ENCODE measurements at places on chromosomes 5 and 9. TPM values are rescaled to one million over a fixed set of nuclear protein-coding genes. Genes with fewer than 3 reads are reported as not detected.

SPATA31D3 gene
- total RNA-seq, result not detected

- peaks cover 5% of the 10 kb centered on the region for H3K36me3 ChIP-seq
- H3K4me1 ChIP-seq, result no peaks in the 10 kb centered on the region
- H3K27ac ChIP-seq, result no peak overlapping the region
- no peak overlapping the region for H3K4me3 ChIP-seq
- DNase-seq, result no peak
- H3K27me3 ChIP-seq, result no peaks in the 10 kb centered on the region
Observed at GRCh38 chr9:99967457-99967856, 61.0 kb downstream of the STX17 start.

GRCh38 chr5:24747327-24747726 is 102.5 kb upstream of the CDH10 start:
- no peaks in the 10 kb centered on the region for H3K27me3 ChIP-seq
- DNase-seq, result no peak

GRCh38 chr5:36026706-36027465 is 35.7 kb upstream of the UGT3A1 start:
- H3K4me3 ChIP-seq, result no peak overlapping the region
- no peaks in the 10 kb centered on the region for H3K27me3 ChIP-seq
- no peak for DNase-seq
- no peaks in the 10 kb centered on the region for H3K36me3 ChIP-seq

GRCh38 chr5:547086-547924 is 23.1 kb upstream of the SLC9A3 start:
- H3K27me3 ChIP-seq, result no peaks in the 10 kb centered on the region
- no peak overlapping the region for H3K4me3 ChIP-seq
- H3K4me1 ChIP-seq, result no peaks in the 10 kb centered on the region
- DNase-seq, result peak; percentile 30
- H3K36me3 ChIP-seq, result no peaks in the 10 kb centered on the region

PCDHB8 gene
- total RNA-seq, result 4.1 TPM

ENG gene
- total RNA-seq, result 339 TPM

F12 gene
- total RNA-seq, result 0.23 TPM

WNT8A gene
- total RNA-seq, result not detected

- H3K4me3 ChIP-seq, result no peak overlapping the region
- no peak for DNase-seq
- no peaks in the 10 kb centered on the region for H3K27me3 ChIP-seq
- no peak overlapping the region for H3K27ac ChIP-seq
- no peaks in the 10 kb centered on the region for H3K36me3 ChIP-seq
Observed at GRCh38 chr9:91056486-91056885, 254.9 kb downstream of the SYK start.

FOXD4L5 gene
- total RNA-seq, result 0.45 TPM

GRCh38 chr9:71609448-71609830 is 158.9 kb downstream of the CEMIP2 start:
- no peaks in the 10 kb centered on the region for H3K27me3 ChIP-seq
- H3K36me3 ChIP-seq, result no peaks in the 10 kb centered on the region
- no peak overlapping the region for H3K4me3 ChIP-seq
- no peaks in the 10 kb centered on the region for H3K4me1 ChIP-seq

DNA sequence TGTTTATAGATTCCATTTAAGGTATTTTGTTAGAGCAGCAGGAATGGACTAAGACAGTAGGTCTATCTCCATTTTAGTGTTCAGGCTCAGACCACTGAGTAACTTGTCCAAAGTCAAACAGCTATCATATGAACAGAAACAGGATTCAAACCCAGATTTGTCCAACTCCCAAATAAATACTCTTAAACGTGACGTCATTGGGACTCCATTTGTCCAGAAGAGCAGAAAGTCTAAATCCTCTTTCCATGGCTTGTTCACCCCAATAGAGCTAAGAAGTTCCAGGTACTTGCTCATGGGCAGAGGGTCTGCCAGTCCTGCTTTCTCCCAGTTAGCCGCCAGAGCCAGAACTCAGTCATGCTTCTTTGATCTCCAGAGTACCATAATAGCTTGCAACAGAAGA is 16.3 kb upstream of the VLDLR start:
- H3K4me1 ChIP-seq, result no peaks in the 10 kb centered on the region
- no peaks in the 10 kb centered on the region for H3K27me3 ChIP-seq
- H3K36me3 ChIP-seq, result no peaks in the 10 kb centered on the region
- DNase-seq, result no peak
- no peak overlapping the region for H3K27ac ChIP-seq

DNA sequence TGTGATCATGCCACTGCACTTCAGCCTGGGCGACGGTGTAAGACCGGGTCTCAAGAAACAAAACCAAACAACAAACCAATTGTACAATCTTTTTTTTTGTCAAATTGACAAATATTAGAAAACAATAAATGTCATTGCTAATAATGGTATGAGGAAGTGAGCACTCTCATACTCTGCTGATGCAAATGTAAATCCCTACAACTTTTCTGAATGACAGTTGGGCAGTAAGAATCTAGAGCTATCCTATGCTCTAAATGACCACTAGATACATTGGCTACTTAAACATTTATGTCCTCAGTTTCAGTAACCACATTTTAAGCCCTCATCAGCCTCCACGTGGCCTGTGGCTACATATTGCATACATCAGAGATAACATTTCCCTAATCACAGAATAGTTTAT is 256.2 kb downstream of the FER start:
- H3K4me1 ChIP-seq, result no peaks in the 10 kb centered on the region
- no peaks in the 10 kb centered on the region for H3K27me3 ChIP-seq
- no peak overlapping the region for H3K27ac ChIP-seq
- DNase-seq, result no peak
- H3K4me3 ChIP-seq, result no peak overlapping the region
- H3K36me3 ChIP-seq, result no peaks in the 10 kb centered on the region

- H3K36me3 ChIP-seq, result no peaks in the 10 kb centered on the region
- H3K27ac ChIP-seq, result no peak overlapping the region
- H3K4me3 ChIP-seq, result no peak overlapping the region
- no peak for DNase-seq
- no peaks in the 10 kb centered on the region for H3K27me3 ChIP-seq
Observed at GRCh38 chr5:7991125-7991821, 122.3 kb downstream of the MTRR start.

- no peaks in the 10 kb centered on the region for H3K27me3 ChIP-seq
- no peak overlapping the region for H3K4me3 ChIP-seq
- no peak overlapping the region for H3K27ac ChIP-seq
- H3K4me1 ChIP-seq, result no peaks in the 10 kb centered on the region
- H3K36me3 ChIP-seq, result no peaks in the 10 kb centered on the region
Observed at GRCh38 chr9:115847216-115847615, 306.4 kb upstream of the PAPPA start.

DNA sequence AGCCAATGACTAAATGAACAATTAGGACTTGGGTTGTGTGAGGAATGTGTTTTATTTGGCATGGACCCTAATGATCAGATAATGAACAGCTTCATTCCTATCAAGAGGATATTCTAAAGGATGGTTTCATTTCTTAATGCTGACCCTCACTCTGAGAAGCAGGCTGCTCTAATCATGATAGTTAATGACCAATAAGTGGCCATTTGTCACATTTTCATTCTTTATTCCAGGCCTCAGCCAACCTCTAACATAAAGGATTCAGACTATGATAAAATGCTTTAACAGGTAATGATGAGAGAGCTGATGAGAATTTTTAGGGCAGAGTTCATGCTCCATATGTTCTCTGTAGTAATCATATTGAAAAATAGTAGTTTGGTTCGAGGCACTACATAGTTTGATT is 301.5 kb upstream of the ARRDC3 start:
- no peaks in the 10 kb centered on the region for H3K27me3 ChIP-seq
- no peak for DNase-seq
- no peak overlapping the region for H3K4me3 ChIP-seq
- no peaks in the 10 kb centered on the region for H3K4me1 ChIP-seq
- no peaks in the 10 kb centered on the region for H3K36me3 ChIP-seq
- H3K27ac ChIP-seq, result no peak overlapping the region

DNA sequence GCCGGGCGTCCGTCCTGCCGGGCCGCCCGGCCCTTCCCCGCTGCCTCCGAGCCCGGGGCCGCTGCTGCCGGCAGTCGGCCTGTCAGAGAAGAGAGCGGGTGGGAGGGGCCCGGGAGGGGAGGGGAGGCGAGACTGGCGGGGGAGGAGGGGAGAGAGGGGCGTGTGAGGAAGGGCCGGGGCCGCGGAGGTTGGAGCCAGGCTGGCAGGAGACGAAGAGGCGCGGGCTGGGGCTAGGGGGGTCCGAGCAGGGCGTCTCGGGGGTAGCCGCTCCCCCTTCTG is 570 bp downstream of the CREBRF start:
- H3K27me3 ChIP-seq, result no peaks in the 10 kb centered on the region
- H3K4me3 ChIP-seq, result peak overlapping the region; percentile 98

PTGES gene
- total RNA-seq, result 3.5 TPM

- no peak overlapping the region for H3K27ac ChIP-seq
- no peaks in the 10 kb centered on the region for H3K27me3 ChIP-seq
- H3K4me3 ChIP-seq, result no peak overlapping the region
Observed at GRCh38 chr5:57491369-57491965, 8.9 kb upstream of the ACTBL2 start.

DNA sequence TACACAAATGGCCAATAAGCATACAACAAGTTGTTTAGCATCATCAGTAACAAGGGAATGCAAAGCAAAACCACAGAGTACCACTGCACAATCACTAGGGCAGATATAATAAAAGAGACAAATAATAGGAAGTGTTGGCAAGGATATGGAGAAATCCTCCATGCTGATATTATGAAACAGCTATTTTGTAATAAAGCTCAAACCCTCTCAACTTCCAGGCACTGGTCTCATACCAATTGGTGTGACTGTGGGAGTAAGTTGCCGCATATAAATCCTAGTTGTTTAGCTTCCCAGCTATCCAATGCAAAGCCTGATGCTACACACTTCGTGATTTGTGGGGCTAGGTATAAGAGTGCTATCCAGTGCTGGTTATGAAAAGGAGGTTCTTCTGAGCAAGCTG is 88.6 kb downstream of the SMIM23 start:
- no peak for DNase-seq
- H3K4me3 ChIP-seq, result no peak overlapping the region
- no peaks in the 10 kb centered on the region for H3K4me1 ChIP-seq
- no peak overlapping the region for H3K27ac ChIP-seq
- no peaks in the 10 kb centered on the region for H3K27me3 ChIP-seq

RFK gene
- 19.0 TPM for total RNA-seq

GRCh38 chr5:83265318-83265717 is 188.0 kb downstream of the XRCC4 start:
- DNase-seq, result no peak
- no peak overlapping the region for H3K4me3 ChIP-seq
- H3K4me1 ChIP-seq, result no peaks in the 10 kb centered on the region
- no peaks in the 10 kb centered on the region for H3K36me3 ChIP-seq
- H3K27me3 ChIP-seq, result no peaks in the 10 kb centered on the region
- H3K27ac ChIP-seq, result no peak overlapping the region

GRCh38 chr5:14895301-14895700 is 23.7 kb upstream of the ANKH start:
- H3K4me1 ChIP-seq, result no peaks in the 10 kb centered on the region
- H3K36me3 ChIP-seq, result no peaks in the 10 kb centered on the region
- H3K27ac ChIP-seq, result no peak overlapping the region

- H3K4me3 ChIP-seq, result no peak overlapping the region
- no peaks in the 10 kb centered on the region for H3K4me1 ChIP-seq
- no peak for DNase-seq
- H3K27ac ChIP-seq, result no peak overlapping the region
- no peaks in the 10 kb centered on the region for H3K36me3 ChIP-seq
Observed at GRCh38 chr5:2912741-2913140, 161.3 kb upstream of the IRX2 start.

GRCh38 chr9:83986765-83987401 is 6.3 kb downstream of the RMI1 start:
- DNase-seq, result peak; percentile 55
- no peaks in the 10 kb centered on the region for H3K27me3 ChIP-seq
- no peaks in the 10 kb centered on the region for H3K4me1 ChIP-seq
- H3K4me3 ChIP-seq, result no peak overlapping the region
- no peak overlapping the region for H3K27ac ChIP-seq
- H3K36me3 ChIP-seq, result no peaks in the 10 kb centered on the region

PCDH12 gene
- total RNA-seq, result 10.3 TPM

PCDHB6 gene
- total RNA-seq, result 2.7 TPM

- DNase-seq, result peak; percentile 69
- no peaks in the 10 kb centered on the region for H3K36me3 ChIP-seq
- H3K27me3 ChIP-seq, result no peaks in the 10 kb centered on the region
- H3K4me1 ChIP-seq, result no peaks in the 10 kb centered on the region
- no peak overlapping the region for H3K27ac ChIP-seq
Observed at GRCh38 chr9:114898741-114899140, 31.6 kb downstream of the TNFSF8 start.

DNA sequence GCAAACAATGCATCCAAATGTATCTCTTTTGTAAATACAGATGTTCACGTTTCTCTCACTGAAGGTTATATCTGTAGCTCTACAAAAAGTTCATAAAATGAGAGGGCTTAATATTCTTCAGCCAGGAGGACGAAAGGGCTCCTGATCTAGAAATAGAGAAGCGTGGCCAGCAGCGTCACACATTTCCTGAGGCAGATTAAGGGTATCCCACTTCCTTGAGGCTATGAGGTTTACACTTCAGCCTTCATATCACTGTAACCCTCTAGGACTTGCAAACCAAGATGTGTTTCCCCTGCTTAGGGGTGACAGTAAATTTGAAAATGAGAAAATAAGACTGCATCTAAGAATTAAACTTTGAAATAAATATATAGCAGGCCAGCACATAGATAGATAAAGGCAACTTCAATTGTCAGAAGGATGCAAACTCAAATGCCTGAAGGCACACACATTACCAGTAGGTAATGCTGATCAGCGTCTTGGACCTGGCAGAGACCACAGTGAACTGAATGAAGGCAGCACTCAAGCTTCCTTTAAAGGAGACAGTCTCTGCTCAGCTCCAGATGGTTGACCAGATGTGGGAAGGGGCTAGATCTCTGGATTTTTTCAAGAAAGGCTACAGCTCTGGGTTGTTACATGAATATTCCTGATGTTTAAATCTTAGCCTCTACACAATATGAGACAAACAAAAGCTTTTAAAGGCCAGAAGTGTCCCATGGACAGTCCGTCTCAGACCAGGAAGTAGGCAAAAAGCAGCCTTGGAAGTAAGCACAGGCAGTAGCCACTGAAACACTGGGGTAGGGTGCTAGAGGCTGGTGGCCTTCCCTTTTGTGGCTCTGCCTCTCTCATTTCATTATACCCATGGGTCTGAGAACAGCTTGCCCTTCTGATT is 197.7 kb downstream of the MCTP1 start:
- no peaks in the 10 kb centered on the region for H3K27me3 ChIP-seq
- no peaks in the 10 kb centered on the region for H3K4me1 ChIP-seq
- no peak for DNase-seq
- no peaks in the 10 kb centered on the region for H3K36me3 ChIP-seq
- no peak overlapping the region for H3K27ac ChIP-seq
- no peak overlapping the region for H3K4me3 ChIP-seq
